Fibroblast of lung (primary cell): ENCODE measurements at places on chromosomes 5 and 9. TPM values are rescaled to one million over a fixed set of nuclear protein-coding genes. Genes with fewer than 3 reads are reported as not detected.
A peak's percentile ranks its signal among the peaks of the same experiment; 100 is the strongest.

The PRRX2 gene
- 4.6 and 11.7 TPM in 2 replicates for total RNA-seq

The CNTNAP3B gene
- total RNA-seq: 0.26 TPM in 1 of 2 replicates, not detected in the other

The GFM2 gene
- total RNA-seq: 36.7 and 51.7 TPM in 2 replicates

The WHRN gene
- total RNA-seq: 0.51 and 1.8 TPM in 2 replicates

The CDKN2B gene
- 29.0 and 44.9 TPM in 2 replicates for total RNA-seq

DNA sequence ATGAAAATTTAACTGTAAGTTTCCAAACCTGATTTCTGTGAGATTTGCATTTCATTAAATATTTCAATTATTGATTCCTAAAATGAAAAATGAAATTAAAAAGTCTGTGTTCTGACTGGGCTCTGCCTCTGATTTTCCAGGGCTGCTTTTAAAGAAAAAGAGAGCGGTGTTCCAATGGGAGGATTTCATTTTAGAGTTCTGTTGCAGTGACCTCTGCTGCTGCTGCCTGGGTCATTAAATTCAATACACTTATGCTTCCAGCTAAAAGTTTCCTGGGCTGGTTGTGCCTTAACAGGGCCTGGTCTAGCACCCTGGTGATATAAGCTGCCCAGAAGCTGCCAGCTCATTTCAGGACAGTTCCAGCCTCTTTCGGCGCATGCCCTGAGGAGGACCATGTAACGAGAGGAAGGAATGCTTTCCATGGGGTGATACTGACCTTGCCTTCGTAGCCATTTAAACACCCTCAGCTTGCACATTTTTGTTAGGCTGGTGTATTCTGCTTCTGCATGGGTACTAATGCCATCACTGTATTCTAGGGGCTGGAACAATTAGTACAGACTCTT lies 93.3 kb downstream of the TMEM174 start:
- H3K4me1 ChIP-seq: peaks cover 2% of the 10 kb centered on the region
- no peaks in the 10 kb centered on the region for H3K36me3 ChIP-seq
- H3K27ac ChIP-seq: no peak overlapping the region
- H3K27me3 ChIP-seq: peaks cover 2% of the 10 kb centered on the region
- H3K4me3 ChIP-seq: no peak overlapping the region

GRCh38 chr5:14557203-14557770 lies 24.3 kb upstream of the OTULINL start:
- H3K27me3 ChIP-seq: peaks cover 2% of the 10 kb centered on the region
- no peak overlapping the region for H3K27ac ChIP-seq
- no peaks in the 10 kb centered on the region for H3K4me1 ChIP-seq
- no peak for DNase-seq
- no peak overlapping the region for H3K4me3 ChIP-seq

- H3K4me3 ChIP-seq: no peak overlapping the region
- no peak overlapping the region for H3K27ac ChIP-seq
- H3K27me3 ChIP-seq: no peaks in the 10 kb centered on the region
- H3K4me1 ChIP-seq: no peaks in the 10 kb centered on the region
- DNase-seq: no peak
Observed at GRCh38 chr9:29800821-29801220, 2227.5 kb upstream of the C9orf72 start.

- peak overlapping the region; percentile 86 for H3K27ac ChIP-seq
- H3K36me3 ChIP-seq: no peaks in the 10 kb centered on the region
- DNase-seq: peak; percentile 63
- peaks cover 7% of the 10 kb centered on the region for H3K4me1 ChIP-seq
- H3K4me3 ChIP-seq: peak overlapping the region; percentile 66
Observed at GRCh38 chr9:83956436-83957247, 23.4 kb downstream of the HNRNPK start.

DNA sequence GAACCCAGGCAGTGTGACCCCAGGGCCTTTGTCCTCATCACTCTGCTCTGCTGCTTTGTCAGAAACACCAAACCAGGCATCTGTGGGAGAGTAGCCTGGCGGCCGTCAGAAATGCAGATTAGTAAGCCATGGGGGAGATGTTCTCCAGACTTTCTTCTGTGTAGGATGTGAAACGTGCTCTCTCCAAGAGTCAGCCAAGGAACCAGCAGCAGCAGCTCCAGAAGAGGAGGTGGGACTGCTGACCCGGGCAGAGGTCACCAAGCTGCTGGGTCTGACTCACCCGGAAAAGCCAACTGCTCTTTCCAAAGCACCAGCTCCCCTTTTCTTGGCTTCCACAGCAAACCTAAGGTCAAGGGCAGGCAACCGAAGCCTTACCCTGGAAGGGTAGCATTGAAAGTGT lies 14.4 kb upstream of the ABLIM3 start:
- H3K36me3 ChIP-seq: no peaks in the 10 kb centered on the region
- no peak overlapping the region for H3K27ac ChIP-seq
- DNase-seq: no peak
- H3K4me3 ChIP-seq: no peak overlapping the region
